ENCODE measurements at places on chromosomes 2 and 18.

DNA sequence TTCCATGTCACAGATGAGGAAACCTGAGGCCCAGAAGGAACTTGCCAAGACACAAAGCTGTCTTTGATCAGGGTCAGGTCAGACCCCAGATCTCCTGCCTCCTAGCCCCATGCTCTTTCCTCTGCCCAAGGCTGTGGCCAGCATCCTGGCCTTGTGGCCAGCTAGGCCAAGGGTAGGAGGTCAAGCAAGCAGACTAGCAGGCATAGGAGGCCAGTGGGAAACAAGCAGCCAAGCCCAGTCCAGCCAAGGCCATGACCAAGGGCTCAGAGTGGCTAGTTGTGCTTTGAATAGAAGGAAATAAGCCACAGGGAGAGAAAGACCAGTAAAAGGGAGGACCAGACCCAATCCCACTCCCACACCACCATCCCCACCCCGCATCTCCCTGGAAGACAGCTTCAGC lies 30.4 kb downstream of the KCNK3 start:
- DNase-seq, result no peak

DNA sequence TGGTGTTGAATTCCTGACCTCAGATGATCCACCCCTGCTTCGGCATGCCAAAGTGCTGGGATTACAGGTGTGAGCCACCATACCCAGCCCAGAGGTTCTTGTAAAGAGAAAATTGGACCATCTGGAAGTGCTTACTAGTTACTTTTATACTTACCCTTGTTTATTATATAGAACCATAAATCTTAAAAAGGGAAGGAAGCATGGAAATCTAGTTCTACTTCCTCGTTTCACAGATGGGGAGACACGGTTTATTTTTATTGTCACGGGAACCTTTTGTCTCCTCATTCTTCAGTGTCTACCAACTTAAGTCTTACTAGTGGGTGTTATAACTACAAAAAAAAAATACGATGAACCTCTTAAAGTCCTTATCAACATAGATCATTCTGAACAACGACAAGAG lies 45.8 kb upstream of the PDK1 start:
- no peak for DNase-seq

GRCh38 chr2:199589306-199589705 lies 131.6 kb upstream of the SATB2 start:
- no peak for DNase-seq

DNA sequence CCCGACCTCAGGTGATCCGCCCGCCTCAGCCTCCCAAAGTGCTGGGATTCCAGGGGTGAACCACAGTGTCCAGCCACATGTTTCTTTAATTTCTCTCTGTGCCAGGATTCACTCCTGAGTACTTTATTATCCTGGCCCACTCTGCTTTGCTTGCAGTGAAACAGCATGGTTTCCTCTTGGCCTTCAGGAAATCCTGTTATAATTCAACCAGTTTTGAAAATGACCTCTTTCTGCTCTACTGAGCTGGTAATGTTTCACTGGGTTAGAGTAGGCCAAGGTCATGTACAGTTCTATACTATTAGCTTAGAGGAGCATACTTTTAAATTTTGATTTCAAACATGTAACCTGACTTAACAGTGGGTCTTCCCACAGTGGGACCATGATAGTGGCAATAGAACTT lies 90.6 kb upstream of the PELI1 start:
- no peak for DNase-seq

DNA sequence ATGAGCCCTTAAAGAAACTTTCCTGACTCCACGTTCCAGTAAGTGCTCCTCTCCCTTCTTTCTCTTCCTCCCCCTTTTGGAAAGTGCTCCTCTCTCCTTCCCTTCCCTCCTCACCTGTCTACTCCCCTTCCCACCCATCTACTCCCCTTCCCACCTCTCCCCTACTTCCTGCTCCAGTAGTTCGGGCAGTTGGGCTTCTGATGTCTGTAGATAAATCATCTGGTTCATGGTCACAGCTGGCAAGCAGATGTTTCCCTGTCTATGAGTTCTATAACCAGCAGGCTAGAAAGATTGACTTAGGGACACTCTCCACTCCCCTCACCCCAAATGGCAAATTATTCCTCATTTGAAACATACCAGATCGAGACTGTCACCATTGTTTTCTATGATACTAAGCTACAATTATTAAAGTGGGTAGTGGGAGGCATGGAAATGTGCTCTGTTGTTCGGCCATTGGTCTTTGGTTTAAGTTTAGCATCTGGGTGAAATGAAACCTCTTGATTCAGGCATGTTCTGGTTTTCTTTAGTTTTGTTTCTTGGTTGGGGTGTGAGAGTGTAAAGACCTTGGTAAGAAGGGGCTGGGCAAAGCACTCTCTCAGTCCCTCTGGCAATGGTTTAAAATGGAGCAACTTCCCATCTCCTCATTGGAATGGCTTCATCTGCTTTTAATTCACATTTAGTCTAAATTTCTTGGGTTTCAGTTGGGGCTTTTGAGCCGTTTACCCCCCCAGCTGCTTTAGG lies 413.2 kb upstream of the SPRED2 start:
- DNase-seq, result no peak

- no peak for DNase-seq
Measured at GRCh38 chr2:38277245-38278116, 99.6 kb downstream of the ATL2 start.

- no peak for DNase-seq
Measured at GRCh38 chr2:214839464-214839863, 30.0 kb upstream of the BARD1 start.

DNA sequence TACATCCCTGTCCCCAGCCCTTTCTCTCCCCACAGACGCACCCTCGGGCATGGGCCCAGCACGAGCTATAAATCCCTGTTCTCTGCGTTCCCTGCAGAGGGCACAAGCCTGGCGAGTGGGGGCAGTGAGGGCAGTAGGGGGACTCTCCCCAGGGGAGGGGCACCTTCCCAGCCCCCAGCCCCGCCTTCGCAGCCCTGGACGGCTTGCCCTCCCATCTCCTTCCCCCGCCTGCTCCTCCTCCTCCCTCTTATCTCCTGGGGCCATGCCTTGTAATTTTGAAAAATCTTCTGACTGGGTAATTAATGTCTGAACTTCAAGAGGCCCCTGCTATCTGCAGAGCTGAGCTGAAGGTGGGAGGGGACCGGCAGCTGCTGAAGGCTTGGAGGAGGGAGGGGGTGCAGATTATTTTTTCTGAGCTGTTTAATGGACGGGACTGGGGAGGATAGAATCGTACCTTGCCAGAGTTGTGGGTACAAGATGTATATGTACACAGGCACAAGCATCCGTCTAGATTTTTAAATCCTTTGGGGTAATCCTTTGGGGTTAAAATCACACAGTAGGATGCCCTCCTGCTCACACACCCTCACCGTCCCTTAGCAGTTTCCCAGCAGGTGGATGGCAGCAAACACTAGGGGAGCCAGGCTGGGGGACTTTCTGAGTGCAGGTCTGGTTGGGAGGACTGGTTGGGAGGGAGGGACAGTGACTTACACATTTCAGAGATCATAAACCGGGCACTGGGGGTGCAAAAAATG lies 121.9 kb downstream of the SMAD7 start:
- no peak for DNase-seq

DNA sequence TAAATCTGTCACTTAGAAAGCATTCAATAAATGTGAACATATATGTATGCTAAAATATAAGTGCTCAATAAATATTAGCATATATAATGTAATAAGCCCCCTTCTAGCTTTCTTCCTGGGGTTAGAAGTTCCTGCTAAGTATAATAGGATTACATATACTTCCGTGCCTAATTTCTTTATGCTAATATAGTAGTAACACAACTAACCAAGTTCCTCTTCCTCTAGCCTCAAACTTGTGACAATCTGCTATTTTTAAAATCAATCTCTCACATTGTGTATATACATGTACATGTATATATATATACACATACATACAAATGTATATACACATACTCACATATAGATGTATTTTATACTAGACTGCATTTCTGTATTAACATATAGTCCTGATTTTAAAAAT lies 32.2 kb downstream of the TLK1 start:
- DNase-seq, result no peak

- DNase-seq, result no peak
Measured at GRCh38 chr2:148238561-148238960, 217.7 kb downstream of the MBD5 start.

DNA sequence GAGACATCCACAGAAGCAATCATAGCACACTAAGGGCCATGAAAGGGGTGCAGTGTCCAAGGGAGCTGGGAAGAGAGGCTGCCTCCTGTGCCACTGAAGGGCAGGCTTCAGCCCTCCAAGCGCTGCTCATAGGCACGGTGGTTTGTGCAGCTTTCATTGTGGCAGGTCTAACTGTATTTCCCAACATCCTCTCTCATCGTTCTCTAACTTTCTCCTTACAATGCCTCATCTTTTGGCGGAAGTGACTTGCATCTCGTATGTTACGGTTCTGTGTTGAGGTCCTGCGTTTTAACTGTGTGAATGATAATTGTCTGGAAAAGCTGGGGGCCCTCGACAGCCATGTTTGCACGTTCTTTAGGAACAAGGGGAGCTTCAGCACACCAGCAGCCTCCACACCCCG lies 213.9 kb downstream of the GBX2 start:
- DNase-seq, result no peak

Data from stimulated activated naive CD4-positive, alpha-beta T cell (primary cell).